ENCODE measurements at places on chromosomes 16 and 17.

- no peak for DNase-seq
Measured at GRCh38 chr17:66287911-66288310, 14.5 kb upstream of the PRKCA start.

- no peak for DNase-seq
Measured at GRCh38 chr17:3032258-3033247, 30.9 kb downstream of the OR1D5 start.

DNA sequence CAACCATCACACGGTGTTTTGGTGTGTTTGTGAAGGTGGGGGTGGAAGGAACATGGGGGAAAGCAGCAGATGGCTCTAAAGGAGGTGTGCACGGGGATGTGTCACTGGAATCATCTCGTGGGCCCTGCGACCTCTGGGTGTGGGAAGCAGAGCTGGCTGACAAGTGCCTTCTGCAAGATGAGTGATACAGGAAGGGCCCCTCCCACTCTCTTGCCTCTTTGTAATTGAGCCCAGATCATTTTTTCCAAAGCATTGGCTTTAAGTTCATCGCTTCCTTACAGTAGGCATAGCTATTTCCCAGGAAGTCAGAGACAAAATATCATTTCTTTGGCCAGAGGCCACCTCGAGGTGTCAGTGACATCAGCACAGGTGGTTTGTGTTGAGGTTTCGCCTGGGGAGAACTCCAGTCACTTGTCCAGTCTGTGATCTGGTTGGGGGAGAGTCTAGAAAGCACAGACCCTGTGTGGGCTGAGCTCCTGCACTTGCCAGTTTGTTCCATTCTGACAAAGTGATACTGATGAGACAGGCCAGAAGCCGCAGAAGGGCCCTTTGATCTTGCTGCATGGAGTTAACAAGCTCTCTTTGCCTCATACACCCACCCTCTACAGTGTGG lies 20.6 kb upstream of the SNTB2 start:
- DNase-seq: no peak

DNA sequence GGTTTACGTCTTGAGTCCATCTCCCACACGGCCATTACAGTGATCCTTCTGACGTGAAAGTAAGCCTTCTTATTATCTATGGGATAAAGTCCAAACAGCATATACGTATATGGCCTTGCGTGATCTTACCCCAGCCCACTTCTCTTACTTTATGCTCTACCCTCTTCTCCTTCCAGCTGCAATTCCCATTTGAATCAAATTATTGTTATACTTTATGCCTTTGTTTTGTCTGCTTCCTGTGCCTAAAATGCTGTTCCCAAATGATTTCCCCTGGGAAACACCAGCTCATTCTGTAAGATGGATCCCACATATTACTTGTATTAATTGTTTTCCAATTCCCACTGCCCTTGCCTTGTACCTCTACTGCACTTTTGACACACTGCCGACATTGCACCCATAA lies 11.2 kb downstream of the UQCRC2 start:
- no peak for DNase-seq

DNA sequence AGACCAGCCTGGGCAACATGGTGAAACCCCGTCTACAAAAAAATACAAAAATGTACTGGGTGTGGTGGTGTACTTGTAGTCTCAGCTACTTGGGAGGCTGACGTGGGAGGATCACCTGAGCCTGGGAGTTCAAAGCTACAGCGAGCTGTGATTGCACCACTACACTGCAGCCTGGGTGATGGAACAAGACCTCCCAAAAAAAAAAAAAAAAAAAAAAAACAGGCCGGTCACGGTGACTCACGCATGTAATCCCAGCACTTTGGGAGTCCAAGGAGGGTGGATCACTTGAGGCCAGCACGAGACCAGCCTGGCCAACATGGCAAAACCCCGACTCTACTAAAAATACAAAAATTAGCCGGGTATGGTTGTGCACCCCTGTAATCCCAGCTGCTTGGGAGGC lies 12.7 kb upstream of the APPBP2 start:
- DNase-seq: no peak

DNA sequence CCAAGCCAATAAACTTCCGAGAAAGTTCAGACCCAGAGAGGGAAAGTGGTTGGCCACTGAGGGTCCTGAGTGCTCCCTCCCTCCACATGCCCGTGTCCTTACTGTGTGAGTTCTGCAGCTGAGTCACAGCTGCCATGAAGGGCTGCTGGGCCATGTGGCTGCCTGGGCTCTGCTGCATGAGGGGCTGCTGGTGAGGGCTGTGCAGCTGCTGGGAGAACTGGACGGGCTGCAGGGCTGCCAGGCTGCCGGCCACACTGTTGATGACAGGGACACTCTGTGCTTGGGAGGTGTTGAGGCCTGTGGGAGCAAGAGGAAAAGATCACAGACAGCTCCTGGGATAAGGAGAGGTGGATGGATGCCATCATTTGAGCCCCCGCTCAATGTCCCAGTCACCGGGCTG lies 44.0 kb downstream of the HNF1B start:
- no peak for DNase-seq

DNA sequence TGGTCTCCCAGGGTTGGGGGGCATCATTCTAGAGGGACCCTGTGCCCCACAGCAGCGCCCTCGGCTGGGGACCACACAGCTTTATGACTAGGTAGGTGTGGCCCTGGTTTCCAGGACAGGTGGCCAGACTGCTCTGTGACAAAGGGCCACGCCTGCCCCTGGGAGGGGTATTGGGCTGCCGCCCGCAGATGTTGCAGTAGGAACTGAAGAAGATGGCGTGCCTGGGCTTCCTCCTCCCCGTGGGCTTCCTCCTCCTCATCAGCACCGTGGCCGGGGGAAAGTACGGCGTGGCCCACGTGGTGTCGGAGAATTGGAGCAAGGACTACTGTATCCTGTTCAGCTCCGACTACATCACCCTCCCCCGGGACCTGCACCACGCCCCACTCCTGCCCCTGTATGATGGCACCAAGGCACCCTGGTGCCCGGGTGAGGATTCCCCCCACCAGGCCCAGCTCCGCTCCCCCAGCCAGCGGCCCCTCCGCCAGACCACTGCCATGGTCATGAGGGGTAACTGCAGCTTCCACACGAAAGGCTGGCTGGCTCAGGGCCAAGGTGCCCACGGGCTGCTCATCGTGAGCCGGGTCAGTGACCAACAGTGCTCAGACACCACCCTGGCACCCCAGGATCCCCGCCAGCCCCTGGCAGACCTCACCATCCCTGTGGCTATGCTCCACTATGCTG lies at the start of gene SPPL2C:
Gene SPPL2C (plus strand): TSS at position 187 of the 681 bp plus-strand sequence. CDS start 26 bp downstream, at position 213.
- no peak for DNase-seq

DNA sequence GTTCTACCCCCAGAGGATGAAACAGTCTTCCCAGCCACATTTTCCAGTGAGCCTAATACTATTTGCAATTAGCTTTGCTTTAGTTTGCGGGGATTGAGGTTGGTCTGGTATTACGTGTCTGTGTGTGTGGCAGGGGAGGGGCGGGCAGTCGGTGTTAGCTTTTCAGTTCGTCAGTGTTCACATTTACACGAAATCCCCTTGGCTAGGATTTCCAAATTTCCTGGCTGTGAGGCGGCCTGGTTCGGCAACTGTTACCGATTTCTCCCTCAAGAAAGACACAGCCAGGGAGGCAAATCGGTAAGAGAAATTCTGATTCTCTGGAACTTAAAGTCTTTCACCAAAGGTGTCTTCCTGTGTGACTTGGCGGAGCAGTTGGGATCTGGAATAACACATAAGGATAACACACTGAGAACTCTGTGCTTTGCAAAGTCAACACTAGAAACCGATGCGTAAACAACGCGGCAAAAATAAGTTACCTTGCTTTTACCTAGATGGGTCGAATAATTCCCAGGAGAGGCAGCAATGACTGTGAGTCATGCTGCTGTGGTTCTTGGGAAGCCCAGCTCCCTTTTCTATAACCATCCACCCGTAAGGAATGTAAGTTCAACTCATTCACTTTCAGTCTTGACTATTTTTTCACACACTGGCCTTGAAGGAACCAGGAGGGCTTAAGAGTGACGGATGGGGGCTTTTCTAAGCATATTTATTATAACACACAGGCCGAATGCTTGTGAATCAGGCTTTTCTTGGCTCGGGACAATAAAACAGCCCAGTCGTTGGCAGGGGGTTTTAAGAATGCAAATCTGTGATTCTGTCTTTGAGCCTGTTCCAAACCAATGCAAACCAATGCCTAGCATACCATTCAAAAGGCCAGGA lies 24.2 kb downstream of the GPRC5B start:
- no peak for DNase-seq

GRCh38 chr16:624526-625070 lies 6.2 kb upstream of the WFIKKN1 start:
- DNase-seq: no peak

DNA sequence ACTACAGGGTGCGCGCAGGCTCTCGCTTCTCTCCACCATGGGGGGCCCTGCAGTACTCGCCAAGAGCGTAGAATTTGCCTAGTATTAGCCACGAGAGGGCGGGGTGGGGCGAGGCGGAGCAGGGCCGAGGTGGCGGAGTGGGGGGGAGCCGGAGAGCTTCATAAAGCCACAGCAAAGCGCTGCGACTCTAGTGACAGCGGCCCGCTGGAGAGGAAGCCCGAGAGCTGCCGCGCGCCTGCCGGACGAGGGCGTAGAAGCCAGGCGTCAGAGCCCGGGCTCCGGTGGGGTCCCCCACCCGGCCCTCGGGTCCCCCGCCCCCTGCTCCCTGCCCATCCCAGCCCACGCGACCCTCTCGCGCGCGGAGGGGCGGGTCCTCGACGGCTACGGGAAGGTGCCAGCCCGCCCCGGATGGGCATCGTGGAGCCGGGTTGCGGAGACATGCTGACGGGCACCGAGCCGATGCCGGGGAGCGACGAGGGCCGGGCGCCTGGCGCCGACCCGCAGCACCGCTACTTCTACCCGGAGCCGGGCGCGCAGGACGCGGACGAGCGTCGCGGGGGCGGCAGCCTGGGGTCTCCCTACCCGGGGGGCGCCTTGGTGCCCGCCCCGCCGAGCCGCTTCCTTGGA lies at the start of gene TBX21:
Gene TBX21 (plus strand): TSS at position 190 of the 627 bp plus-strand sequence. CDS start 219 bp downstream, at position 409.
- DNase-seq: peak; percentile 14

DNA sequence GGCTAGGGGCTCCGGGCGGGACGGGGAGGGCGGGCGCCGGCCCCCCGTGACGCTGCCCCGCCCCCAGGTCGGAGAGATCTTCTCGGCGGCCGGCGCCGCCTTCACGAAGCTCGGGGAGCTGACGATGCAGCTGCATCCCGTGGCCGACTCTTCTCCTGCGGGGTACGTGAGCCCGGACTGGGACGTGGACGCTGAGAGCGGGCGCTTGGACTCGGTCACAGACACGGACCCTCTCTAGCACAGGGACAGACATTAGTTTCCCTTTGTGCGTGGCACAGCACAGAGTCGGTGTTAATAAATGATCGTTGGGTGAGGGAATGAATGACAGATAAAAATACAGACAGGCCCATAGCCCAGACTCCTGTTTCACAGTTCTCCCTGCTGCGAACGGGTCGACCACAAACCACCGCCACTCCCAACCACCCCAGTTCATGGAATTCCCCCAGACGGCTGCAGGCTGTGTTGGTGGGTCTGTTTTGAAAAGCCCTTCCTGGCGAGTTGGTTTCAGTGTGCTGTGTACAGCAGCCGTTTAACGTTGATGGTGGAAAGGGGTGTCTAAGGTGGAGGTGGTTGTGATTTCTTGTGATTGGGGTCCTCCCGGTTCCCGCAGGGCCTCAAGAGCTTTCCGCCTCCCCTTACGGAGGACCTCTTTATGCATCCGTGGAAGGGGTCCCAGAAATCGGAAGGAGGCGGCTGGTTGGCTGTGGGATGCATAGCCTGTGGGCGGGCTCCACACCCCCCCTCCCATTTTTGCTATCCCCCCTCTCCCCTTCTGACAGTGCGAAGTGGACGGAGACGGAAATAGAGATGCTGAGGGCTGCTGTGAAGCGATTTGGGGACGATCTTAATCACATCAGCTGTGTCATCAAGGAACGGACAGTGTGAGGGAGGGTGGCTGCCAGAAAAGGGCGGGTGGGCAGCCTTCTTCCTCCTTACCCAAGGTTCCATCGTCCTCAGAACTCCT lies 2.9 kb downstream of the RNASEK start:
- DNase-seq: no peak

DNA sequence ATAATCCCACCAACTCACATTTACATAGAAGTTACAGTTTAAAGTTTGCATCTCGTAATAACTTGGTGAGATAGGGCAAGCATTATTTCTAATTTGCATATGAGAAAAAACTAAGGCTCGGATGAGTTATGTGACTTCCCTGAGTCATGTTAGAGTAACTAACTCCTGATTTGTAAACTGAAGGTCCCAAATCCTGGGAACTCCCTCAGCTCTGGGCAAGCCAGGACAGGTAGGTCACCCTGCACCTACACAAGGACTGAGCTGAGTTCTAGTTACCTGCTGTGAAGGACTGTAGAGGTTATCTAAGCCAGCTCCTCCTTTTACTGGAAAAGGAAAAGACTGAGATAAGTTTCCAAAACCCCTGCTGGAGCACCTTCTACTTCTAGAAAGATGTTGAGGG lies 92.1 kb upstream of the HLF start:
- no peak for DNase-seq

GRCh38 chr16:30184891-30185682 lies 1.7 kb downstream of the CORO1A start:
- no peak for DNase-seq

DNA sequence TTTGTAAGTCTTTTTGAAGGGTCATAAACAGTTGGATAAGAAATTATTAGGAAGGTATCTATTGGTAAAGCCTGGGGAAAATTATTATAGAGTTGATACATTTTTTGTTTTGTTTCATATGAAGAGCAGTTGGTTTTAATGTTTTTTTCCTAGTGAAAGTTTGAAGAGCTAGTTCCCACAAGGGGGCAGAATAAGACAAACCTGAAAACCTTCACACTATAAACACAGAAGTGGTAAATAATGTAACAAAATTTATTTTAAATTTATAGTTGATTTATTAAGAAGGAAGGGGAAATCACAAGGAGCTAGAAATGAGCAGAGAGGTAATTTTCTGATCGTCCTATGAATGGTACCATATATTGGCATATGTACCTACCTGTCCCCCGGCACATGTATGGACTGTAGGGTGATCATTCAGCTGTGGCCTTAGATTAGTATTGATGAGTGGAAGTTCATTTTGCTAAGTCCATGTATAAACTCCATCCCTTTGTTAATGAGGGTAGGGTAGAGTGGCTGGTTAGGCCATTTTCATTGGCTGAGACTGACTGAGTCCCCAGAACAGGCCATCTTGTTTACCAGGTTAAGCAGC lies 116.3 kb downstream of the TANC2 start:
- DNase-seq: no peak

DNA sequence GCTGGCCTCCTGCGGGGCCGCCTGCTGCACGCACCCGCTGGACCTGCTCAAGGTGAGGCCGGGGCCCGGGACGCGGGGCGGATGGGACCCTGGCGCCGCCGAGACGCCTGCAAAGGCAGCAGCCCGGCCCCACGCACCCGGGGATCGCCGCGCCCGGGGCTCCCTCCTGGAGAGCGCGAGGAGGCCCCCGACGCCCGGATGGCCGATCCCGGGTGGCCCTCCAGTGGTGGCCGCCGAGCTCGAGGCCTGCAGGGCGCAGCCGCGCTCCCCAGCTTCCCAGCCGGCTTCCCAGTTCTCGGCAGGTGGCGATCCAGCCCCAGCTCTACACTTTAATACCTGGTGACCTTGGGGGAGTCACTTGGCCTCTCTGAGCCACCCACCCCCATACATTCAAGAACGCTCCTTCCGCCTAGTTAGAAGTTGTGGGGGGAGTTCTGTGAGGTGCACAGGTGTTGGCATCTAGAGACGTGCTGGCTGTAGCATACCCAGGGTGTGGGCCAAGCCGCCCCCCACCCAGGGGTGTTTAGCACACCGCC lies 452 bp downstream of the SLC25A10 start:
- DNase-seq: no peak

GRCh38 chr17:75557852-75558665 lies 29.5 kb upstream of the MYO15B start:
- no peak for DNase-seq
